Breast epithelium (tissue), 4 donors: ENCODE measurements at places on chromosomes 3 and 15. TPM values are rescaled to one million over a fixed set of nuclear protein-coding genes. Genes with fewer than 3 reads are reported as not detected.

GRCh38 chr15:93068581-93069199 lies 20.3 kb downstream of the RGMA start:
- no peak for DNase-seq

Gene BCHE
- 2.6 TPM for total RNA-seq

DNA sequence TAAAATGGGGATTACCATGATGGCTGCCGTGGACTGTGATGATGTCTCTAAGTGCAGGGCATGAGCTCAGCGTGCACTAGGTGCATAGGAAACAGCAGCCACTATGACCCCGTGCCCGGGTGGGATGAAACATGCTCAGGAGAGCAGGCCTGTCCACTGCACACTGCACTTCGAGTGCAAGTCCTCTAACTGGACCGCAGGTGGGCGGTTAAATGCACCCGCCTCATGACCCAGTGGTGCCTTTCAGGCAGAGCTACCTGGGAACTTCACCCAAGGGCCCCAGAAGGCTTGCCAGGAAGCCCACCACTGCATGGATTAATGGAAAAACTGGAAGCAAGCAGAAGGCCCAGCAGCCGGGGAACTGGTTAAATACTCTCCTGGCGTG lies 34.0 kb downstream of the PRKCD start:
- DNase-seq: no peak

- no peak for DNase-seq
Measured at GRCh38 chr15:76533995-76534394, 197.4 kb downstream of the ISL2 start.

DNA sequence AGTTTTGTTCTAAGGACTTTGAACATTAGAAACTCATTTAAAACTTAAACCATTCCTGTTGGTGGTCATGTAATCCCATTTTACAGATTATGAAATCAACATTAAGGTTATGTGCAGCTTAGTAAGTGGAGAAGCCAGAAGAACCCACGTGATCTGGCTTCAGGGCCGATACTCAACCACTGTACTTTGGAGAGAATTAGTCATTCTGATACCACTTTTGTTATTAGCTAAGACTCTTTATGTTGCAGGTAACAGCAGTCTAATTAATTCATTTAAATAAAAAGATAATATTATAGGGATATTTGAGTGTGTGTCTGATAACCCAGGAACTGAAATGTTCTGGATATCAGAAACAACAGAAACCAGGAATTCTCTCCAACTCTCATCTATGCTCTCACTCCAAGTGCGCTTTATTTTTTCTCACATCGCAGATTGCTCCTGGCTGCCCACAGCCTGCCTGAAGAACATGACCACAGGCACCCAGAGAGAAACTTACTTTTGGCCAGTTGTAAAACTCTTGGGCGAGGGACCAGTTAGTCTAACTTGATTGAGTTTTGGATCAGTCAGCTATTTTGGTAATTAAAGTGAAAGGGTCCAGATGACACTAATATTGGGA lies 25.2 kb downstream of the UBE2E1 start:
- no peak for DNase-seq

Gene TEX264
- 80.5 TPM for total RNA-seq

- peak; percentile 43 for DNase-seq
Measured at GRCh38 chr3:87359826-87360225, 83.4 kb upstream of the POU1F1 start.

DNA sequence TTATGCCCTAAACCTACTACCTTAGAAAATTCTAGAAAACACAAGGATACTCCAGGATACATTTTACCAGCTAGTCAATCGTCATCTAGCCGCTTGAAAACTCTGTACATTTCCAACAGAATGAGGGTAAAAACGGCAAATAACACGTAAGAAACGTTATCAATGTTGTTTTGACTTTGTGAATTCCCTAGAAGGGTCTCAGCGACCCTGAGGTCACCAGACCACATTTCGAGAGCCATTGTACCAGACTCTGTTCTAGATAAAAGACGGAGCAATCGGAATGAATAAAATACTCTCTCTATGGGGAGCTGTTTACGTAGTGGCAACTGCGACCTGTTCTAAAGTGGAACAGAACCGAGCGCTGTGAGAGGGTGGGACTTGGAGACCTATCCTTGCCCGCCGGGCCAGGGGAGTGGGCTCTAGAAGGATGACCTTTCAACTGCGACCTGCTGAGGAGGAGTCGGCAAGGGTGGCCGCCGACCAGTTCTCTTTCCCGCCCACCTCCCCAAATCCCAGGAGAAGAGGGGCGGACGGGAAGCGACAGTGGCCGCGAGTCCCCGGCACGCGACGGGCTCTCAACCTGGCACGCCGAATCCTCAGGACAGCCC lies 778 bp upstream of the AP4E1 start:
- no peak for DNase-seq

Gene CKMT1A
- 0.66 TPM for total RNA-seq

DNA sequence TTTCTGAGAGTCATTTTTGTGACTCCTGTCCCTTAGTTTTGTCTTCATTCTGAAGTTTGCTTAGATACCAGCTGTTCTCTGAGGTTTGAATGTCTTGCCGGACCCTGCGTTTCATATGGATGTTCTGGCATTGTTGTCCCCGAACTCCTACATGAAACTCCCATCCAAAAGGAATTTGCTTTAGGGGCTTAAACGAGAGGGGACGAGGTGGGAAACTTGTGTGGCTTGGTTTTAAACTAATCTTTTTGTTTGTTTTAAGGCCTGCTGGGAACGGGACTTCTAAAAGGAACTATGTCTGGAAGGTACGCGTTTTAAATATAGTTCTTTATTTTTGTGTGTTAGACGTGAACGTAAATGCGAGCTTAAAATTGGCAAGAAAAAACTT lies 679 bp downstream of the RPL35A start:
- no peak for DNase-seq

GRCh38 chr3:51681453-51681852 lies 10.4 kb downstream of the TEX264 start:
- DNase-seq: no peak

Gene RTP3
- total RNA-seq: not detected

DNA sequence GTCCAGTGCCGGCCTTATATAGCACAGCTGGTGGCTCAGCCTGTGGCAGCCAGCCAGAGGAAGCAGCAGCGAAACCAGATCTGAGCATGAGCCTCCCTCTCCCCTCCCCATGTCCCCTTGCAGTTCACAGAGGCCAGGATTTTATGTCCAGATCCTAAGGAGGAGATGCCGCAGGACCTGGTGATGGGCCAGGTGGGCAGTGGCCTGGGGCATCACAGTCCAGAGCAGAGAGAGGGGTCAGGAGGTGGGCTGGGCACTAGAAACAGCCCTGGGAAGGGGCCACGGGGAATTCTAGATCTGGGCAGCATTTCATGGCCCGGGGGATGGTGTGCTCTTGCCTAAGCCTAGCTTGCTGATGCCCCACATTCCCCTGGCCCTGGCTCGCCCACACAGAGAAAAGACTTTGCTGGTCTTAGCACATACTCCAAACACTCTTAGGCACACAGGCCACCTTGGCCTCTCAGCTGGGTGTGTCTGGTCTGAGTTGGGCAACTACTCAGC lies 259 bp upstream of the CILP start:
- no peak for DNase-seq

Gene ATP2B2
- total RNA-seq: not detected

DNA sequence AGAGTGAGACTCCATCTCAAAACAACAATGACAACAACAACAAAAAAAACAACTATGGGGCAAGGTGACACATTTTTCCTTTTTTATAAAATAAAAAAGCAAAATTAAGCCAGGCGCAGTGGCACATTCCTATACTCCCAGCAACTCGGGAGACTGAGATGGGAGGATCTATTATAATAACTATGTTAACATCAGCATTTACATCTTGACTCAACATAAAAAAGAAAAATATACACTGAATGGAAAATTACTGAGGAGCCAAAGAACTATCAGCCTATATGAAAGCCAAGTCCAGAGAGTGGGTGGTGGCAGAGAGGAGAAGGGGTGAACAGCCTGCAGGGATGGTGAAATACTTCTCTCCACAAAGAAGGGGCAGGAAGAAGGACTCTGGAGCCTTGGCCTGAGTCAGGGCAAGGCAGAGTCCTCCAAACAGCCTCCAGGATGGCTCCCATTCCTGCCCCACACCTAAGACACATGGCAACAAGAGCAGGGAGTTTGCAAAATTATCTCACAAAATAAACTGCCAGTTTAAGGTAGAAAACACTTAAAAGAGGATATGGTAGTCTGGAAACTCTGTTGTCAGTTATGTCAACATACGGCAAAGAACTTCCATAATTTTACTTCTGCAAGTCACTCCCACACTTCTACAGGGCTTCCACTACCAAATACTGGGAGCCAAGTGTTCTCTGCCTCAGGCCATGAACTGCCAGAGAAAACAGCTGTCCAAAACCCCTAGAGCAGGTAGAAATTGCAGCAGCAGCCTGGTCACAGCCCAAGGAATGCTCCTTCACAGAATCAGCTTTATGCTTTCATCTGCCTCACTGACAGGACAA lies 25.9 kb downstream of the HSPBAP1 start:
- DNase-seq: no peak

GRCh38 chr3:58143417-58144055 lies 67.2 kb downstream of the DNASE1L3 start:
- DNase-seq: no peak

DNA sequence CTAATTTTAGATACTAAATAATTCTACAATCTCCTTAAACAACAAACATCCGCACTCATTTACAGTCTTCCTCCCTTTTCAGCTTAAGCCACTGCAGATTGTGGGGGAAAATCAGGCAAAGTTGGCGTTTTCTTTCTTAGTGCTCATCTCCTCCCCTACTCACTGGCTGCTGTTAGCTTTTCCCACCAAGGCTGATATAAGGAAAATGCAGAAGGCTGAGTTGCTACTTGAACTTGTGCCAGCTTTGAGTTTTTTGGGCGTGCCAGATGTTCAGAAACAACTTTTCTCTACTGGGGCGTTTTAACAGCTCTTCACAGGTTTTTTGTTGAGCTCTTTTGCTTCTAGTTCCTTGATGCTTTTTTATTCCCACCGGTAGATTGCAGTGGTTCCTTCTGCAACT lies 222.0 kb downstream of the PYDC2 start:
- DNase-seq: no peak

- no peak for DNase-seq
Measured at GRCh38 chr15:51992953-51993352, 21.4 kb upstream of the LEO1 start.

DNA sequence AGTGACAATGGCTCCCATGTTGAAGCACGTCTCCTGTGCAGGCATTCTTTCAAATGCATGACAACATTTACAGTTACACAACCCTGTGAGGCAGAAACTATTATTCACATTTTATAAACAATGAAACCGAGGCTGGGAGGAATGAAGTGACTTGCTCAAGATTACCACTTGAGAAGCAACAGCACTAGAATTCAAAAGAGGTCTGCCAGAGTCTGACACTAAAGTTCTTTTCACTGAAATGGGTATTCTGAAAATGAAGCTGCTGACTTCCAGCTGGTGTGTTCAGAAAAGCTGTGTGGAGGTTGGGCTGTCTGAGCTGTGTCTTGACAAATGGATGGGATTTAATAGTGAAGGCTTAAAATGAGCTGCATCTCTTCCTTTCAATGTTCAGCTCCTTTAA lies 104.4 kb downstream of the THSD4 start:
- no peak for DNase-seq

- no peak for DNase-seq
Measured at GRCh38 chr3:190840146-190840545, 22.3 kb downstream of the GMNC start.

Gene TRPC1
- 14.8 TPM for total RNA-seq

DNA sequence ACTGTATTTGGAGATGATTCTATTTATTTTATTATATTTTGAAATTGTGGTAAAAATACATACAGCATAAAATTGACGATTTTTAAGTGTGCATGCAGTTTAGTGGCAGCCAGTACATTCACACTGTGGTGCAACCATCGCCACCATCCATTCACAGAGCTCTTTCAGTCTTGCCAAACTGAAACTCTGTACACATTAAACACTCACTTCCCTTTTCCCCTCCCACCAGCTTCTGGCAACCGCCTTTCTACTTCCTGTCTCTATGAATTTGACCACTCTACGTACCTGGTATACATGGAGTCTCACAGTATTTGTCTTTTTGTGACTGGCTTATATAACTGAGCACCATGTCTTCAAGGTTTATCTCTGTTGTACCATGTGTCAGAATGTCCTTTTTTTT lies 303.3 kb upstream of the ATP10A start:
- DNase-seq: no peak

Gene PDHB
- total RNA-seq: 56.0 TPM

Gene SLC24A5
- total RNA-seq: not detected

- no peak for DNase-seq
Measured at GRCh38 chr3:126124148-126124868, 40.4 kb upstream of the SLC41A3 start.

DNA sequence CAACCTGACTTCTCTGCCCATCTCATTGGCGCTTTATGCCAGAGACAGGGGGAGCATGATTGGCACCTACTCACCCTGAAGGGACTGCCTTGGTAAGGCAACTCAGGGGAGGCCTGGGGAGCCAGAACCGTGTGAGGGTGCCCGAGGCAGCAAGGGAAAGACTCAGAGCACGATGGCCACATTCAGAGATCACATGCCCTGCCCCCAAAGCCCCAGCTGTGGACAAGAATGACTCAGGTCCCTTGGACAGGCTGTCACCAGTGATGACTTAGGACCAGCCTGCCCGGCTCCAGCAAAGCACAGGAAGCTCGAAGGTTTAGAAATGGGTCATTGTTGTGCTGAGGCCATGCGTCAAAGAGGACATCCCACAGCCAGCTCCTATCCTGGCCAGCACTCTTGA lies 49.1 kb upstream of the LIMD1 start:
- DNase-seq: no peak

DNA sequence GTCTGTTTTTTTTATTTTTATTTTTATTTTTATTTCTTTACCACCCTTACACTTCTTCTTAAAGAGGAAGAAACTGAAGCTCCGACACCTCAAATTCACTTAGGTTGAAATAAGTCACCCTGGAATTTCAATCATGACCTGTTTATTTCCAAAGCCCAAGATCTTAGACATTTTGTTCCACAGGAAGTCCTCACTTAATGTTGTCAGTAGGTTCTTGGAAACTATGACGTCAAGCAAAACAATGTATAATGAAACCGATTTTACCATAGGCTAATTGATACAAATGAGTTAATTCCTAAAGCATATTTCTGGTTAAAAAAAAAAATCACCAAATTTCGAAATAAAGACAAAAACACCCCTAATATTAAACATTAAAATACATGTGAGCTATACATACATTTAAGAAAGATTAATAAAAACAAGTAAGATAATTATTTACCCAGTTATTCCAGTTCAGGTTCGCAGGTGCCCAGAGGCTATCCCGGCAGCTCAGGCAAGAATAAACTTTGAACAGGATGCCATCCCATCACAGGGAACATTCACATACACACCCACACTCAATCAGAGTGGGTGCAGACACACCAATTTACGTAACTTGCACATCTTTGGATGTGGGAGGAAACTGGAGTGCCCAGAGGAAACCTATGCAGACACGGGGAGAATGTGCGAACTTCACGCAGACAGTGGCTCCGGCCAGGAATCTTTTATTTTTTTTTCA lies 391.0 kb downstream of the RAP2B start:
- DNase-seq: no peak

- no peak for DNase-seq
Measured at GRCh38 chr3:49484471-49484870, 14.4 kb downstream of the DAG1 start.

GRCh38 chr15:63896336-63897115 lies 62.8 kb upstream of the HERC1 start:
- no peak for DNase-seq

GRCh38 chr15:84981711-84982300 lies at the start of gene PDE8A:
Gene PDE8A (plus strand): TSS chr15:84981856. CDS start chr15:84982163, 307 bp downstream.
- DNase-seq: no peak

GRCh38 chr3:195302431-195302830 lies 31.5 kb upstream of the XXYLT1 start:
- DNase-seq: no peak

Gene CASR
- total RNA-seq: not detected
